CD14-positive monocyte (primary cell): ENCODE measurements at places on chromosomes 4 and X.

GRCh38 chr4:38562751-38563198 lies 101.2 kb upstream of the KLF3 start:
- DNase-seq, result peak; percentile 22

DNA sequence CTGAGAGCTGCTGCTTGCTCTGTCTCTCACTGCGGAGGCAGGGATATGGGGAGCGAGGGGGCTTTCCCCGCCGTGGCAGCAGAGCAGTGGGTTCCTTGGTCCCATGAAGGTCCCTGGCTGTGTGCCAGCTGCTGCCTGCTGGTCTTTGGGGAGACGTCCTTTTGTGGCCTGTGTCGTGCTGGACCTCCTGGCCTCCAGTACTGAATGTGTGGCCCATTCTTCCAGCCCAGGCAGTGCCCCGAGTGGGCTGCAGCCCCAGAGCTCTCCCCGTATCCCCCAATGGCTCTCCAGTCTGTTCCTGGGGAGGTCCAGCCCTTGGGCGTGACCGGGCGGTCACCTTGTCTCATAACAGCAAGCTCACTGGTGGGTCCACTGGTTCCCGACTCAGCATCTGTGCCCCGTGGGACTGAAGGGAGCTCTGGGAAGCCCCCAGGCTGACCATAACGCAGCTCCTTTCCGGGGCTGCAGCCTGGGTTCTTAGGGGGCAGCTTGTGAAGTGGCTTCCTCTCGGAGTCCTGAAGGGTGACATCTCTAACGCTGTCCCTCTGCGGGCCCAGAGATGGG lies 115.6 kb downstream of the SMIM20 start:
- no peak for DNase-seq

DNA sequence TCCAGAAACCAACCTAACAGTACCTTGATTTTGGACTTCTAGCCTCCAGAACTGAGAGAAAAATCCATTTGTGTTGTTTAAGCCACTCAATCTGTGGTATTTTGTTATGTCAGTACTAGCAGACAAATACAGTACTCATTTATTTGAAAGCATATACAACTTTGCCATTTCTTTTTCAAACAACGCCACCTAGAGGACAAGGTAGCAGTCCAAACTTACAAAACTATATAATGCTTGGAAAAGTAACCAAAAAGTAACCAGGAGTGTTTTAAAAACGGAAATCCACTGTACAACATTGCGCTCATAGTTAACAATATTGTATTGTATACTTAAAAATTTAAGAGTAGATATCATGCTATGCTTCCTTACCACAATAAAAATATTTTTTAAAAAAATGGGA lies 37.0 kb upstream of the FGF13 start:
- no peak for DNase-seq

GRCh38 chr4:168708108-168708507 lies 211.3 kb downstream of the PALLD start:
- no peak for DNase-seq
